ENCODE measurements at places on chromosomes 6 and 20.

GRCh38 chr6:87772597-87773530, 70.8 kb upstream of the AKIRIN2 start:
- DNase-seq = no peak

GRCh38 chr6:144986271-144986670, 701.1 kb downstream of the UTRN start:
- no peak for DNase-seq

DNA sequence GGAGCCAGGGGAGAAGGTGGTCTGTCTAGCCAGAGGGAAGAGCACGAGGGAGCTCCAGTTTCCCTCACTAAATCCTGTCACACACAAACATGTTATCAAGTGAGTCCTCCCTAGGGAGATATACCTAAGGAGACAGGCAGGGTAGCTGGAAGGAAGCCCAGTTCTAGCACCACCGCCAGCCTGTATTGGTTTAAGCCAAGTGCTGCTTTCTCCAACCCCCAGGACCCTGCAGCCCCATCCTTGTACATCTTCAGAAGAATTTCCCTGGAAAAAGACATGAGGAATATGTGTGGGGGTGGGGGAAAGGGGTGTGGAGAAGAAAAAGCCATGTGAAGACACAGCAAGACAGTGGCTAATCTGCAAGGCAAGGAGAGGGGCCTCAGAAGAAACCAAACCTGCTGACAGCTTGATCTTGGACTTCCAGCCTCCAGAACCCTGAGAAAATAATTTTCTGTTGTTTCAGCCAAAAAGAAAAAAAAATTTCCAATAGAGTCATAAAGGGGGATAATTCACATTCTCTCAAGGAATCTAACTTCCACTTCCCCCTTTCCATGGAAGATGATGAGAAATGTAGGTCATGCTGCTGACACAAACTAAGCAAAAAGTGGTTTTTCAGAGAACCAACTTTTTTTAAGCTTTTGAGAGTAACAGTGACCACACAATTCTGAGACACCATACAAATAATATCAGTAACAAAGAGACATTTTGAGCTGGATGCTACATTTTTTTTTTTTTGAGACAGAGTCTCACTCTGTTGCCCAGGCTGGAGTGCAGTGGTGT, 103.2 kb upstream of the PRDM1 start:
- DNase-seq = no peak

DNA sequence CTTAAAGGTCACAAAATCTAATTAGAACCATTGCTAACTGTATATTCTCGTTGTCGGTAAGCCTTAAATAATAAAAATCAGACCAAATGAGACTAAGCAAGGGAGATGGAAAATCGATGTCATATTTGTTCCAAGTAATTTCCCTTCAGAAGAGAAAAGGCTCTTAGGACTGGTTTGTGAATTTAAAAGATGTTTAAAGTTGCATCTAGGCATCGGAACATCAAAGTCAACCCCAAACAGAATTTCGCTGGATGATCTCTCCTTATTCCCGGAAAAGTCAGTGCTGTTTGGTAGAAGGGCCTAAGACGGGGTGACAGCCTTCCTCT, 63.8 kb downstream of the NPEPL1 start:
- DNase-seq = no peak

- DNase-seq = no peak
Observed at GRCh38 chr6:84026721-84027164, 6.8 kb upstream of the MRAP2 start.

GRCh38 chr20:51043811-51044210, 20.9 kb upstream of the KCNG1 start:
- DNase-seq = no peak

- no peak for DNase-seq
Observed at GRCh38 chr6:48067886-48068277, 43.1 kb downstream of the PTCHD4 start.

DNA sequence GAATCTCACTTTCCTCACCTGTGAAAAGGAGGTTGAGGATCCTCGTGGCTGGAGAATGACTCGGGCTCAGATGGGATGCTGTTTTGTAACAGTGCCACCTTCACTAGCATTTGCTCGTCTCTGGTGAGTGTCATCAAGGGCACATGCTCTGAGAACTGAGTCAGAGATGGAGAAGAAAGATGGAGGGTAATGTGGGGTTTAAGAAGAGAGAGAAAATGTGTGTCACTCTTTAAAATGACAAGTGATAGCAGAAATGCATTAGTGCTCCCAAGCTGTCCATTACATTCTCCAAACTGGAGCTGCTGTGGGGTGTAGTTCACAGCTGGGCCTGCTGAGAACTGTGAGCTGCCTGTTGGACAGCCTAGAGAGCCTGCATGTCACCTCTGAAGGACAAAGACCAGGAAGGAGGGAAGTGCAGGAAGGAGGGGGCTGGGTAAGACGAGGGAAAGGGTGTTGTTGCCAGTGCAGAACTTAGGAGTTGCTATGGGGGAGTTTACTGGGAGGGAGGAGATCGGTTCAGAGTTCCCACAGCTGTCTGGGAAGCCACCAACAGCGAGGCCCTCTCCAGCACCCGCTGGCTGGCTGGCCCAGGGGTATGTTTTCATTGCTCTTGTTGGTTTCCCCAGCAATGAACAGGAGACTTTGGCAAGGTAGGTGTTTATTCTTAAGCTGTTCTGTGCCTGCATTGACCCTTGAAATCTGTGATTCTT, 19.8 kb downstream of the GMPR start:
- no peak for DNase-seq

GRCh38 chr20:20498076-20498861, 130.4 kb downstream of the INSM1 start:
- no peak for DNase-seq

GRCh38 chr6:52136934-52137467, 49.2 kb upstream of the IL17A start:
- DNase-seq = no peak

DNA sequence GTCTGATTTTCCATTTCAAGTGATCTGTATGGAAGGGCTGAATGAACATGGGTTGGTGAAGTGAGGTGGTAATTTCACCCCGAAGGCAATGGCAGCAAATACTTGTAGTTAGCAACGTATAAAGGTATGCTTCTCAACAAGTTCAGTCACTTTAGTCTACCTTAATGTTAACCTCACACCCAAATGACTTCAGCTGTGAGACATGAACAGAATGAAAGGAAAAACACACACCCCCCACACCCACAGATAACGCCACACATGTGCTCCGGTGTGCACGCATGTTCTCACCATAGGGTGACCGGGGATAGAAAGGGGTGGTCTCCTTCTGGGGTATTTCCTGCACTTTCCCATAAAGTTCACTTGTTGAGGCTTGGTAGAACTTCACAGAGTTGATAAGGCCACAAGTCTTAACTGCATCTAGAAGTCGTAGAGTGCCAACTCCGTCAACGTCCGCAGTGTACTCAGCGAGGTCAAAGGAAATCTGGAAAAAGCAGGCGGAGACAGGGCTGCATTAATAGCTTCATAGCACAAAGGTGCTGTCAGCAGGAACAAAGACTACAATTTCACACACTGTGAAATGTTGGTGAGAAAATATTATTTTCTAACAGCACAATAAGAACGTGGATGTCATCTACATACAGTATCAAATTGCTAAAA, 284.8 kb downstream of the GMDS start:
- DNase-seq = no peak

GRCh38 chr6:121236984-121237383, 97.3 kb downstream of the TBC1D32 start:
- no peak for DNase-seq

DNA sequence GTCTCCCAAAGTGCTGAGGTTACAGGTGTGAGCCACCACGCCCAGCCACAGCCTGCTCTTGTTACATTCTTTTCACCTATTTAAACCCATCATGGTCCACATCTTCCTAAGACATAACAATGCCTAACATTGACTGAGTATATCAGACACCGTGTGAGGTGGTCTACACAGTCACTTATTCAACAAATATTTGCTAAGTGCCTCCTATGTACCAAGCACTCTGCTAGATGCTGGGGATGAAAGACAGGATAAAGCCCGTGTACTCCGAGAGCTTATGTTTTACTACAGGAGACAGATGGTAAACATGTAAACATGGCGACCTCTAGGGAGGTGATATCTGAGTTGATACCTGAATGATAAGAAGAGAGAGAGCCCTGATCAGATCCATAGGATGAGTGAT, 12.7 kb downstream of the BCL2L1 start:
- no peak for DNase-seq

- DNase-seq = no peak
Observed at GRCh38 chr6:53179961-53180651, 31.5 kb upstream of the GCM1 start.

DNA sequence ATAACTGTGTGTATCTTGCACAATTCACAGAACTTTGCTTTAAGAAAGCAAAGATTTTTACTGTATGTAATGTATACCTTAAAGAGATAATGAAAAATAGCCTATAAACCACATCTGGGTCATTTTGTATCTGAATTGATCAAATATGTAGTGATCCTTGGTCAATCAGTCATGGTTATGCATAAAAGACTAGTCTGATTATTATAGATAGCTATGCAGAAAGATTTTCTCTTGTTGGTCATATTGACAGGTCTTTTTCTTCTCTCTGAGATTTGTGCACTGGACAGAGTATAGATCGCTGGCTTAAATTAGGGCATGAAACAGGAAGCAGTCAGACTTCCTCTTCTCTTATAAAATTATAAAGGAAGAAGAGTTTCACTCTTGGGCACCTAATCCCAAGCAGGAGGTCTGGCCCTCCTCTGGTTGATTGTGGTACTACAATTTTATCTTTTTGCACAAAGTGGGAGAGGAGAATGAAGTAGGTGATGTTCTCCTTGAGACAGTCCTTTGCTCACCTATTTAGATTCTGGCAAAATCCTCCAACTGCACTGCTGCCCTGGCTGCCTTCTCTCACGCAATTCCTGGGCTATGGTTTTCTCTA, 380.9 kb upstream of the RGS17 start:
- DNase-seq = no peak

DNA sequence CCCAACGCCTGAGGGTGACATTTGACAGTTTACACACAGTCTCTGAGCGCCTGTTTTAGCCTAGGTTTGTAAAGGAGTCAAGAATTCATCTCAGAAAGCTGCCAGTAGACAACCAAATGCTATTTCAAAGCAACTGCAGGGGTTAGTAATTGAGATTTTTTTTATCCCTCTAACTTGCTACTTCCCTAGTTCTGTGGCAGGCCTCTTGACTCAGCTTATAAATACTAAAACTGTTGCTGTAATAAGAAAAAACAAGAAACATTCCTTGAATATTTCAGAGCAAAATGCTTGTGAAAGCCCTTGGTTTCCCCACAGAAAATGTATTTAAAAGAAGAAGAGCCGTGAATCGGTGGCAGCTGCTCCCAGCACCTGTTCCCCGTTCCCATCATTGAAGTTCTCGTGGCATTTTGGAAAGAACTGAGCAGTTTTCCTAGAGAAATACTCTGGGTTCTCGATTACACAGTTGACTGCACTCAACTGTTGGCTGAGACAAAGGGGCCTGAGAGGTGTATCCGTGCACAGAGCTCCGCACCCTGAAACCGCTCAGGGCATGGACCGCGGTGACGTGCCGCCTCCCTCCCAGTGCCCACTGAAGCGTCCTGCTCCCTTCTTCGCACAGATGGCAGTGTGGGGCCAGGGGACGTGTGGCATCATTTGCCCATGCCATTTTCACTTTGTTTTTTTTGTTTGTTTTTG, 20.9 kb downstream of the DLL1 start:
- no peak for DNase-seq

DNA sequence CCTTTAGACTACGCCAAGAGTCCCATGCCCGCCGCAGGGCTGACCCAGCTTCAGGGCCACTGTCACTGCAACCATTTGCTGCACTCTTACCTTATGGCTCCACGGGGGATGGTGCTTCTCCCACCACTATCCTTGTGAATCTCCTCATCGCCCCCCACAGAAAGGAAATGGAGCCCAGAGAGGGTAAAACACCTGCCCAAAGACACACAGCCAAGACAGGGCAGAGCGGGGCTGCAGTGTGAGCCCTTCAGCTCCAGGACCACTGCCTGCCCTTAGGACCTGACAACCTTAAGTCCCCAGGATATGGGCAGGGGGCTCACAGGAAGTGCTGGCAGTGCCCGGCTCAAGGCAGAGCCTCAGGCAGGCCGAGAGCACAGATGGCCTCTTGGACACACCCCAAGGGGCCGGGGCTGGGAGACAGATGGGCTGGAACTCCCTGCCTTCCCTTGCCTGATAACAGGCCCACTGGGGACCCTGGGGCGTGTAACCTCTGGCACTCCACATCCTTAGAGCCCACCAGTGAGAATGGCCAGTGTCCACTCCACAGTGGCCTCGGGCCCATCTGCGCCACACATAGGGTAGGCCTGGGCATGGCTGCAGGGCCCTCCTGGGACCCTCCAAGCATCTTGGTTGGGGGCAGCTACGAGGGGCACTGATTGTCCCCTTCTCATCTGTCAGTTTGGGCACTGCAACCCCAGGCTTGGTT, 265.2 kb downstream of the TAF4 start:
- no peak for DNase-seq

DNA sequence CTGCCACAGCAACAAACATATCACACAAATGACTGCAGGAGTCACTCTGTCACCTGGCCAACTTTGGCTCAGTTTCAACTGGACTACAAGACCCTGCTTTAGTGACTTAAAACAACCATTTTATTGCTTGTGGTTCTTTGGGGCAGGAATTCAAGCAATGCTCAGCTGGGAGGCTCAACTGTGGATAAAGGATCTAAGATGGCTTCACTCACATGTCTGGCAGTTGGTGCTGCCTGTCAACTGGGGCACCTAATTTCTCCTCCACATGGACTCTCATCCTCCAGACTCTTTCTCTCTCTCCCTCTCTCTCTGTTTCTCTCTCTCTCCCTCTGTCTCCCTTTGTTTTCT, 2.8 kb upstream of the EPB41L2 start:
- no peak for DNase-seq

GRCh38 chr20:25318471-25319240, 70.8 kb downstream of the PYGB start:
- no peak for DNase-seq

DNA sequence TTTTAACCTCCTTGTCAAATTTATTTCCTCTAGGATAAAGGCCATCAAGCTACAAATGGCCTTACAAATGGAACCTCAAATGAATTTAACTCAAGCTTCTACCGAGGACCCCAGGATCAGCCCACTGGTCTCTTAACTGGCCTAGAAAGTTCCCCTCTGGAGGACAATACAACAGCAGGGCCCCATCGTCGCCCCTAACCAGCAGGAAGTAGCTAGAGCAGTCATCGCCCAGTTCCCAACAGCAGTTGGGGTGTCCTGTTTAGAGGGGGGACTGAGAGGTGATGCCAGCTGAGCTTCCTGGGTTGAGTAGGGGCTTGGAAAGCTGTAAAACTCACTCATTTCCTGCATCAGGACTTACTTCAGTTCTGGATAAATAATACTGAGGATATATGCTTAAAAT, 25.6 kb downstream of the CEP85L start:
- no peak for DNase-seq
